ENCODE measurements at places on chromosomes 4 and X.

GRCh38 chr4:82746705-82747574 lies 51.7 kb downstream of the SCD5 start:
- no peak for DNase-seq

DNA sequence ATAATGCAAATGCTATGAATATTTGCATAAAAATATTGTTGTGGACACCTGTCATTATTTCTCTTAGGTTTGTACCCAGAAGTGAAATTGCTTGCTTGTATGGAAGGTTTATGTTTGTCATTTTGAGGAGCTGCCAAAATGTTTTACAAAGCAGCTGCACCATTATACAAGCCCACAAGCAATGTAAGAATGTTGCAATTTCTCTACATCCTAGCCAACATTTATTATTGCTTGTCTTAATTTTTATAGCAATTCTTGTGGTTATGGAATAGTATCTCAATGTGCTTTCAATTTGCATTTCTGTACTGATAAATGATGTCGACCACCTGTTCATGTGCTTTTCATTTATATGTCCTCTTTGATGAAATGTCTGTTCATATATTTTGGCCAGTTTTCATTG lies 18.7 kb upstream of the RBMX start:
- DNase-seq: no peak

GRCh38 chrX:124325732-124326131 lies 6.7 kb upstream of the TEX13D start:
- DNase-seq: no peak

DNA sequence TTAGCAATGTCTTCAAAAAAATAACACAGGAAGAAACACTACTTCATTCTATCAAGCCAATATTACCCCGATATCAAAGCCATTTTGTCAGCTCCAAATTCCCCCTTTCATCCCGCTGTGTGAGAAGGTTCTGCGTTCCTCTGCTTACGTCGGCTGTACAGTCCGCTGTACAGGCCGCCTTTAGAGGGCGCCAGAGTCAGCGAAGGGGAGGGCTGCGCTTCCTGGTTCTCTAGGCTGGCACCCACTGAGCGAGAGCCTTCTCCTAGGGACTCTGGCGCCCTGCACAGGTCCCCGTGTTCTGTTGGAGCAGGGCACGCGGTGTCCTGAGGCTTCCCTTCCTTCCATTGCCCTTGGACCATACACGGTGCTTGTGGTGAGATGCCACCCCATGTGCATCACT lies 25.3 kb upstream of the CT45A1 start:
- DNase-seq: peak; percentile 60

- no peak for DNase-seq
These were observed 15.6 kb downstream of the SLC25A53 start for GRCh38 chrX:104141087-104141760.

DNA sequence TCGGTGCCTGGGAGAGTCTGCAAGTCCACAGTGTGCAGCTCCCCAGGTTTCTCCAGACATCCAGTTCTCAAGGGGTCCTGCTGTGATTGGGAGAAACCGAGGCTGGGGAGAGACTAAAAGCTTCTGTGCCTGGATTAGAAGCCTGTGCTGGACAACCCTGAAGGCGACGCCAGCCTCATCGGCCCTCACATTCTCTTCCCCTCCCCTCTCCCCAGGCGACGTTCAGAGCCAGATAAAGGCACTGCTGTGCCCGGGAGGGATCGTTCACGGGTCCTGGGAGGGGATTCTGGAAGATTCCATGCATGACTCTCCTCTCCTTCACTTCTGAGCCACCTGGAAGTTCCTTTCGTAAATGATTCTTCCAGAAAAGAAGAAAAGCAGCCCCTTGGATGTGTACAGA lies 114.6 kb downstream of the SORCS2 start:
- no peak for DNase-seq

DNA sequence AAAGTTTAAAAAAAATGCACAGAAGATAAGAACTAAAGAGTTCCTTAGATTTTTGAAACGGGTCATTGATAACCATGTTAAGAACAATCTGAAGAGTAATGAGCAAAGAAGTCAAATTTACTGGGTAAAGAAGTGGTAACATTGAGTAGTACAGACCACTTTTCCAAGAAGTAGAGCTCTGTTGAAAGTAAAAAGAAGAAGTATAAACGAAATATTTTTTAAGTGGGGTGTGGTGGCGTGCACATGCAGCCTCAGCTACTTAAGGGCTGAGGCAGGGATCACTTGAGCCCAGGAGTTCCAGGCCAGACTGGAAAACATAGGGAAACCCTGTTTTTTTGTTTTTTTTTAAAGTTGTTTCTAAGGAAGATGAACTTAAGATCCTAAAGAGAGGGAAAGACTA lies 68.5 kb downstream of the UBA6 start:
- no peak for DNase-seq
